CD4-positive, alpha-beta T cell treated with Interferon gamma for 1 hour (primary cell): ENCODE measurements at places on chromosomes 2 and 18.

- no peak for DNase-seq
Observed at GRCh38 chr18:49949951-49950395, 136.6 kb upstream of the ACAA2 start.

DNA sequence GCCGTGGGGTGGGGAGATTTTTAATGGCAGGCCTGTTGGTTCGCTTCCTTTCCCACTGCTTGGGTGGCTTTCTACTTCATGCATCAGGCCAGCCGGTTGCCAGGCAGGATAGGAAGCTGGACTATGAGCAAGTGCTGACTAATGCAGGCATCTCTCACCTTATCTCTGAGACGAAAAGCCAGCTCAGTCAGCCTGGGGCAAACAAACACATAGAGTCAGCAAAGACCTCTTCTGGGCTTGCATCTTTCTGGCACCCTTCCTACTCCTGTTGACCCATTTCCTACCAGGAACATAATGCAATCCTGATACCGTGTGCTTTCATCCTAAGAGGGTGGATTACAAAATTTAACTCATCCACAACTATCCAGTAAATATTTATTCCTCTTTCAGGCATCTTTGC, 416.6 kb upstream of the MEX3C start:
- DNase-seq = no peak

DNA sequence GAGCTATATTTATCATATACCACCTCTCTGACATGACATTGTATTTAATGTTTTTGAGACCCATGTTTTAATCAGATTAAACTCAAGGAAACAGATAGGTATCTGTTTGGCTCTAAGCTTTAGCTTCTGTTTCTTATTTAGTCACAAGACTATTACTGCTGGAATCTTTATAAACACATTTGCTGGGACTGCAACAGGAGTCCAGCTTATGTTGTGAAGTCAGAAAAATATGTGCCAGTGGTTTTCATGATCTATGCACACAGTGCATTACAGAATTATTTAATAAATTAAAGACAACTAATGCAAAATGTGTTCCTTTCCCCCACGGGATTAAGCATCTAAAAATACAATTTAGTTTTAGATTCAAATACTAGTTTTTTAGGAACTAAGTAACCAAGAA, 338.9 kb downstream of the ZEB2 start:
- DNase-seq = no peak

GRCh38 chr2:68189991-68190784, 32.5 kb downstream of the PNO1 start:
- no peak for DNase-seq

DNA sequence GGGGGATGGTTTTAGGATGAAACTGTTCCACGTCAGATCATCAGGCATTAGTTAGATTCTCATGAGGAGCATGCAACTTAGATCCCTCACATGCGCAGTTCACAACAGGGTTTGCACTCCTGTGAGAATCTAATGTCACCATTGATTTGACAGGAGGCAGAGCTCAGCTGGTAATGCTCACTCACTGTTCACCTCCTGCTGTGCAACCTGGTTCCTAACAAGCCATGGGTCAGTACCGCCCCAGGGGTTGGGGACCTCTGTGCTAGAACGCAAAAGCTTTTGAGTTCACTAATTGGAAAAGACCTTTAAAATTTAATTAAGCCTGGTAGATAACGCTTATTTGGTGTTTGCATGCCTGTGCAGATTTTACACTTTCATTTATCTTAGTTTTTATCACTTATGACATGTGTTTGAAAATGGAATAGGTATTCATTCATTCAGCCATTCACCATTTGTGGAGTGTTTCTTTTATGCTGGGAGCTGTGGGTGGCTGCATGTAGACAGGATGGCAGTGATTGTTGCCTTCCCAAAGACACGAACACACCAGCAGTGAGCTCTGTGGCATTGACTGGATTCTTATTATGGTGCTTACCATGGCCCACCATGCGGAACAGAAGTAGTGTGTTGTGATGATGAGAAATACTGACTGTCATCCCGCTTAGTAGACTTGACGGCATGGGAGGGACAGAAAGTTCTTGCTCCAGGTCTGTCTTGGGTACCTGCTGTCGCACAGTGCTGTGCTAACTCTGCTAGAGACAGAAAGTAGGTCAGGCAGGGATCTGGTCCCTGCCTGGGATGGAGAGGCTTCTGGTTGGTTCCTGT, 6.4 kb downstream of the RAB31 start:
- no peak for DNase-seq

- no peak for DNase-seq
Observed at GRCh38 chr18:53864770-53865169, 359.7 kb downstream of the MBD2 start.

DNA sequence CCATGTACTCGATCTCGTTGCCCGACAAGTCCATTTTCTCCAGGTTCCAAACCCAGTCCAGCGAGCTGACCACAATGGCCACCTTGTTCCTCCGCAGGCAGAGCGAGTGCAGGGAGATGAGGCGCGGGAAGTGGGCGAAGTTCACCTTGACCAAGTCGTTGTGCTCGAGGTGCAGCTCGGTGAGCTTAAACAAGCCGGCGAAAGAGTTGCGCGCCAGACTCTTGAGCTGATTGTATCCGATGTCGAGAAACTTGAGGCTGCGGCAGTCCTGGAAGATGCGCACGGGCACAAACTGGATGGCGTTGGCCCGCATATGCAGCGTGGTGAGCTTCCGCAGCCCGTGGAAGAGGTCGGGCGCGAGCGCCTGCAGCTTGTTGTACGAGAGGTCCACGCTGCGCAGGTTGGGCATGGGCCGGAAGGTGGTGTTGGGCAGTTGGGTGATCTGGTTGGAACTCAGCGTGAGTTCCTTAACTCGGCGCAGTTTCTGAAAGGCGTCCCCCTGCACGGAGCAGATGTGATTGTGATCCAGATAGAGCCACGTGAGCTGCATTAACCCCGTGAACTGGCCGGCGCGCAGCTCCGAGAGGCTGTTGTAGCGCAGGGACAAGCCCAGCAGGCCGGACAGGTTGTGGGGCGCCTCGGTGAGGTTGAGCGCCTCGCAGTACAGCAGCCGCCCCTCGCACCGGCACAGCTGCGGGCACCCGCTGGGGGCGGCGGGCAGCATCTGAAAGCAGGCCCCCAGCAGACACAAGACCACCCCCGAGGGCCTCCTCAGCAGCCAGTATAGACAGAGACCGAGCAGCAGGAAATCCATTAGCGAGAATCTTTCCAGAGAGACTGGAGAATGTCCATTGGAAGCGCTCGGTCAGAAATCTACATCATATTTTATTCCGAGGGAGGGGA, 1.3 kb downstream of the LRRTM1 start:
- no peak for DNase-seq

GRCh38 chr2:55136138-55136541, 85.9 kb upstream of the RTN4 start:
- DNase-seq = no peak

- DNase-seq = peak; percentile 19
Observed at GRCh38 chr2:46296216-46296839, 879 bp upstream of the EPAS1 start.

GRCh38 chr2:46365913-46366667, 68.9 kb downstream of the EPAS1 start:
- no peak for DNase-seq

DNA sequence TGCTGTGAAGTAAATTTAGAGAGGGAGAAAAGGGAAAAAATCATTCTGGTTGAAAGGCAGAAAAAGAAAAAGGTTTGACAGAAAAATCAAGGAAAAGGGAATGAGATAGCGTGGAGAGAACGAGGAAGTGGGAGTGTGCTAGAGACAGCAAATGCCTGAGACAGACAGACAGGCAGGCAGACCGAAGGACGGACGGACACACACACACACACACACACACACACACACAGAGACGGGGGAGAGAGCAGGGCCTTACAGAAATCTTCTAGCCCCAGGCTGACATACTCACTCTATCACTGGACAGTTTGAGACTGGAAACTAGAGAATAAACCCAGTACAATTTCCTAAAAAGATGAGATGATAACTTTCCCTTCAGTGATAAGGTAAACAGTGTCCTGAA, 238.4 kb downstream of the ZNF521 start:
- no peak for DNase-seq

- DNase-seq = no peak
Observed at GRCh38 chr18:61308795-61309393, 24.3 kb upstream of the CDH20 start.

GRCh38 chr2:68813596-68813995, 57.6 kb downstream of the BMP10 start:
- no peak for DNase-seq

- no peak for DNase-seq
Observed at GRCh38 chr2:239147376-239147775, 253.4 kb downstream of the HDAC4 start.

GRCh38 chr2:40286721-40287120, 165.2 kb downstream of the SLC8A1 start:
- no peak for DNase-seq

GRCh38 chr2:217293046-217293445, 433.2 kb upstream of the TNP1 start:
- DNase-seq = no peak

- no peak for DNase-seq
Observed at GRCh38 chr18:37396971-37397720, 168.5 kb downstream of the CELF4 start.

DNA sequence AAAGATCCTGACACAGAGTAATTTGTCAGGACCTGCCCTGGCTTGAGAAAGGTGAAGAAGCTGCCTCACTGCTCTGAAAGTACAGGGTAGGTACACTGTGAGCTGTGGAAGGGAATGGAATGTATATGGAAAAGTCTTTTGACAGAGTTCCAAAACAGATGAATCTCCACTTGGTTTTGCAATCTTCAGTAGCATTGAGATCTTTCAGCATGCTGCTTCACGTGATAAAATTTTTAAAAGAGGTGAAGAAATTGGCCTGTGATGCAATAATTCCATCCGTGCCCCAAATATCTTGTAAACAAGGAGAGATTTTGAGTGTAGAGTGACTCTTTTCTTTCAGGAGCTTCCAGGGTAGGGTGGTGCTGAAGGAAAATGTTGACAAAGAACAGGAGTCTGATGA, 123.1 kb downstream of the OSR1 start:
- no peak for DNase-seq

GRCh38 chr18:457140-457519, 43.4 kb downstream of the COLEC12 start:
- no peak for DNase-seq

- DNase-seq = no peak
Observed at GRCh38 chr2:241608881-241609280, 28.1 kb downstream of the THAP4 start.

- no peak for DNase-seq
Observed at GRCh38 chr2:176081376-176081836, 2.4 kb downstream of the EVX2 start.
